A549 treated with AZD2906 at 1 μM for 4 hours (cell line): ENCODE measurements at places on chromosomes 4 and X. TPM values are rescaled to one million over a fixed set of nuclear protein-coding genes. Genes with fewer than 3 reads are reported as not detected.

The SLC2A9 gene
- 0.34 to 0.66 TPM (median 0.38 TPM) in 5 replicates for total RNA-seq

The CXCL5 gene
- 26.7 to 32.8 TPM (median 31.0 TPM) in 5 replicates for total RNA-seq

The STATH gene
- total RNA-seq, result not detected in 5 replicates

The FOXO4 gene
- total RNA-seq, result 1.2 to 1.8 TPM (median 1.8 TPM) in 5 replicates

The CTAG1B gene
- total RNA-seq, result not detected in 5 replicates

The GSTCD gene
- total RNA-seq, result 4.7 to 6.6 TPM (median 5.7 TPM) in 5 replicates

The FGA gene
- 18.5 to 22.7 TPM (median 19.6 TPM) in 5 replicates for total RNA-seq

The PAGE2B gene
- not detected in 5 replicates for total RNA-seq

The NKX1-1 gene
- 0.06 TPM in 1 of 5 replicates, not detected in the others for total RNA-seq

The PALLD gene
- total RNA-seq, result 57.4 to 92.7 TPM (median 66.9 TPM) in 5 replicates

The TEX13C gene
- total RNA-seq, result not detected in 5 replicates

The ARHGAP36 gene
- total RNA-seq, result not detected in 5 replicates

The PAGE1 gene
- 0.26 to 0.29 TPM in 2 of 5 replicates, not detected in the others for total RNA-seq

The MAD2L1 gene
- 43.1 to 70.3 TPM (median 45.9 TPM) in 5 replicates for total RNA-seq

The FAM199X gene
- 14.8 to 20.7 TPM (median 19.4 TPM) in 5 replicates for total RNA-seq

The RNF212 gene
- total RNA-seq, result 2.0 to 2.8 TPM (median 2.6 TPM) in 5 replicates

The SCRG1 gene
- total RNA-seq, result not detected in 5 replicates

The PHKA1 gene
- total RNA-seq, result 25.5 to 32.0 TPM (median 28.9 TPM) in 5 replicates

The ZCCHC13 gene
- not detected in 5 replicates for total RNA-seq

The CABS1 gene
- not detected in 5 replicates for total RNA-seq

The TRAPPC2 gene
- total RNA-seq, result 7.0 to 8.5 TPM (median 7.3 TPM) in 5 replicates

The CCDC158 gene
- total RNA-seq, result not detected in 5 replicates

The MAGIX gene
- 2.3 to 3.9 TPM (median 3.3 TPM) in 5 replicates for total RNA-seq

The ANXA10 gene
- total RNA-seq, result 2.2 to 2.8 TPM (median 2.6 TPM) in 5 replicates

The TACR3 gene
- total RNA-seq, result not detected in 5 replicates

The TLR2 gene
- total RNA-seq, result 0.57 to 0.86 TPM (median 0.79 TPM) in 5 replicates

The KLB gene
- total RNA-seq, result 0.08 to 0.15 TPM (median 0.14 TPM) in 5 replicates

The RAB40AL gene
- 0.11 to 0.18 TPM (median 0.13 TPM) in 5 replicates for total RNA-seq

The POU3F4 gene
- not detected in 5 replicates for total RNA-seq

The TMSB15A gene
- 0.33 to 0.81 TPM (median 0.56 TPM) in 5 replicates for total RNA-seq

The NSG1 gene
- 9.4 to 13.5 TPM (median 10.5 TPM) in 5 replicates for total RNA-seq

The BEX3 gene
- 239 to 261 TPM (median 251 TPM) in 5 replicates for total RNA-seq

The TMEM255A gene
- total RNA-seq, result 0.34 to 0.54 TPM (median 0.50 TPM) in 5 replicates

The CLGN gene
- total RNA-seq, result 4.5 to 6.3 TPM (median 5.0 TPM) in 5 replicates

The CT45A1 gene
- total RNA-seq, result 0.07 TPM in 1 of 5 replicates, not detected in the others

The ITGB1BP2 gene
- total RNA-seq, result 0.29 to 0.78 TPM (median 0.64 TPM) in 5 replicates

The SLC34A2 gene
- total RNA-seq, result 0.03 to 0.11 TPM (median 0.07 TPM) in 3 of 5 replicates, not detected in the others

The MGAT4D gene
- not detected in 5 replicates for total RNA-seq

The IQSEC2 gene
- 30.8 to 45.6 TPM (median 40.8 TPM) in 5 replicates for total RNA-seq

The H2BW2 gene
- not detected in 5 replicates for total RNA-seq

The NPY1R gene
- 0.06 to 0.18 TPM (median 0.10 TPM) in 5 replicates for total RNA-seq

The SETD7 gene
- total RNA-seq, result 36.6 to 46.3 TPM (median 39.2 TPM) in 5 replicates

The EPGN gene
- total RNA-seq, result not detected in 5 replicates

The INTU gene
- total RNA-seq, result 0.88 to 1.2 TPM (median 1.00 TPM) in 5 replicates

The CD40LG gene
- total RNA-seq, result not detected in 5 replicates

The NUP62CL gene
- total RNA-seq, result 10.4 to 18.4 TPM (median 14.9 TPM) in 5 replicates

The DUX4 gene
- not detected in 5 replicates for total RNA-seq

The POLN gene
- total RNA-seq, result 0.44 to 0.80 TPM (median 0.57 TPM) in 5 replicates

The CT45A2 gene
- not detected in 5 replicates for total RNA-seq
